NCI-H526 (cell line): ENCODE measurements at places on chromosomes 13 and 19.
A peak's percentile ranks its signal among the peaks of the same experiment; 100 is the strongest.

GRCh38 chr19:36423925-36424324, 5.5 kb upstream of the ZFP82 start:
- no peak for DNase-seq

GRCh38 chr13:50401721-50402465, 386.6 kb downstream of the KCNRG start:
- no peak for DNase-seq

DNA sequence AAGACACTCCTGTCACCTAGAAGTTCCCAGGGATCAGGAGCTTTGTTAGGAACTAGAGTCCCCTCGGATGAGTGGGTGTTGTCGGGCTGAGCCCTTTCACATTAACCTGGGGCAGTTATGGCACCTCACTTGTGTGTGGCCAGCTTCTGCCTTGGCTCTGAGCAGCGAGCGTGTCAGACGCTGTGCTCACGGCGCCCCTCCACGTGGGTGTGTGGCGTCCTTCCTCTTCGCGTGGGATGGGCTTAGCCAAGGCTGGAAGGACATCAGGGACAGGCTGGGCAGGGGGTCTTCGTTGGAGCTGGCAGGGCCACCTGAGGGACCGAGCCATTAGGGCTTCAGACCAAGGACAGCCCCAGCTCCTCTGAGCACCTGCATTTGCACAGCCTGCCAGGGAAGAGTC, 23.4 kb downstream of the DOT1L start:
- no peak for DNase-seq

DNA sequence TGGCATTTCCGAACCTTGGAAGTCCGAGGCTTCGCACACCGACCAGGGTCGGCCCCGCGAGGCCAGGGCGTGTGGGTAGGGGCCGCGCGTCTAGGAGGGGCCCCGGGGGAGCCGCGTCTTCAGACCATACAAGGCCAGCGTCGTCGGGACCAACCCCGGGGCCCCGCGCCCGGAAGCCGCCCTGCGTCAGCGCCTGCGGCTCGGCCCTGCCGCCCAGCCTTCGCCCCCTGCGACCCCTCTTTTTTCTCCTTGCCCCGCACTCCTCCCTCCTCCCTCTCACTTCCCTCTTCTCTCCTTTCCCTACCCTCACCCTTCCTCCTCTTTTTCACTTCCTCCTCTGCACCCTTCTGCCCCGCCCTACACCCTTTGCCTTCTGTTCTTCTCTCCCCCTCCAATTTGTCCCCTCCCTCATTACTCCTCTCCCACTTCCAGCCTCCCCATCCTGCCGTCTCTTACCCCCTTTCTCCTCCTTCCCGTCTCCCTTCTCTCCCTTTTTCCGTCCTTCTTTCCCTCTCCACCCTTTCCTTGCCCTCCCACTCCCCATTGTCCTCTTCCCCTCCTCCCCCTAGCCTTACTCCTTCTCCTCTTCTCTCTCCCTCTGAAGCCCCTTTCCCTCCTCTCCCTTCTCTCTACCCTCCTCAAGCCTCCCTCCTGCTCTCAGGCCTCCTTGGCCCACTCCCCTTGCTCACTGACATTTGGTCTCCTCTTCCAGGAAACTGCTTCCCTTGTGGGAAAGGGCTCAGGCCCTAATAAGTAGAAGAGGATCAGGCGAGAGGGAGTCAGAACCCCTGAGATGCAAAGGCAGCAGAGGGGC, 2.2 kb upstream of the PLEKHG2 start:
- no peak for DNase-seq

- DNase-seq, result no peak
Observed at GRCh38 chr13:48000559-48001113, 437 bp downstream of the SUCLA2 start.

DNA sequence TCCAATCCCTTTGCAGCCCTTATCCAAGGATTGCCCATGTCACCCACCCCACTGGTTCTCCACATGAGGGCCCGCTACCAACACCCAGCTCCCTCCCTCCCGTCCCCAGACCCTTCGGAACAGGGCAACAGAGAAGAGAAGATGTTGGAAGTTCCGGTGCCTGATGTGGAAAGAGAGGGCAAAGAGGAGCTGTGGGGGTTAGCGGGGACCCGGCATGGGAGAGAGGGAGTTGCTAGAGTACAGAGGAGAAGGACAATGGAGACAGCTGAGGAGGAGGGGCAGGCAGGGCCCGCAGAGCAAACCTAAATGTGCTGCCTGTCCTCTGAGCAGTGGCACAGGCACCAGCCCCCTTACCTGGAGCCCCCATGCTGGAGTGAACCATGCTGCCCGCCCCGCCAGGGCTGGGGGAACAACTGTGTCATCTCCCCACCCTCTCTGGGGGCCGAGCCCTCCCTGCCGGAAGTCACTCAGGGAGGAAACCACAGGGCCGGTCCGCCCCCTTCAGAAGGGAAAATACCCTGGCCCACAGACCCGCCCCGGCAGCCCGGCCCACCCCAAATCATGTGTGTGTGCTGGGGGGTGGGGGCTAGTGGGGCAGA, at the start of gene POU2F2:
Gene POU2F2, minus strand, starts transcription at position 417 of the 599 bp plus-strand sequence. Its CDS starts 35 bp downstream, at position 382.
- DNase-seq, result peak; percentile 20

GRCh38 chr13:28412981-28413380, 81.9 kb downstream of the FLT1 start:
- DNase-seq, result no peak

DNA sequence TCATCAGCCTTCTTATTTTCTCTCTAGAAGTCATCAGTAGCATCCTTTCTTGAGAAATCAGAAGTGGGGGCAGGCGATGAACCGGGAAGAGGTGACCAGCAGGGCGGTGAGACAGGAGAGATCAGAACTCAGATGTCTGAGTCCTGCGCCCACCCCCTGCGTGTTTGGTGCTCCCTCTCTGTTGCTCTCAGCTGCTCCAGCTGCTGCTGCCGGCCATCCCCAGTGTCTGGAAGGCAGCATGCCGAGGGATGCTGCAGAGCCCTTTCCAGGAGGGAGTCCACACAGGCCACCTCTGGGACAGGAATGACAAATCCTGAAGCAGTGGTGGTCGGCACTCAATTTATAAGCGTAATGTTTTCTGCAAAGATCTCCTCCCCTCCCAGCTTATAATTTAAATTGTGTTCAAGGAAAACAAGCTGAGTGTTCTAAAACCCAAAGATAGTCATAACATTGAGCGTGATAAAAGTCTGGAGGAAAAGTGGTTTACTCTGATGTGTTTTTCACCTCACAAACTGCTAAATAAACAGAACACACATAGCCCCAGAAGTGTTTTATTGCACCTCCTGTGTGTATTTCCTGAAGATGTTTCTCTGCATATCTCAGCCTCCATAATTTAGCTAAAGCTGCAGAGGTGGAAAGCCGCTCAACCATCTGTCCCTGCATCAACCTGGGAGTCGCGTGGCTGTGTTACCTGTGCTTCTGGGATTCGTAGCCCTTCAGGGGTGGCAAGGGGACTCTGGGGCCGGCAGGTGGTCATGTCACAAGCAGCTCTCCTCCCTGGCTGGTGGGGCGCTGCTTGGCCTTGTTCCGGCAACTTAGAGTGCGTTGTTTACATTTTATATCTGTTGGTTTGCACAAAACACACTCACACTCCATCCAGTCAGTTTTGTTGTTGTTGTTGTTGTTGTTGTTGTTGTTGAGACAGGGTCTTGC, 191.2 kb downstream of the USP12 start:
- DNase-seq, result no peak

- DNase-seq, result peak; percentile 31
Observed at GRCh38 chr19:16587833-16588823, 15.9 kb upstream of the SLC35E1 start.

DNA sequence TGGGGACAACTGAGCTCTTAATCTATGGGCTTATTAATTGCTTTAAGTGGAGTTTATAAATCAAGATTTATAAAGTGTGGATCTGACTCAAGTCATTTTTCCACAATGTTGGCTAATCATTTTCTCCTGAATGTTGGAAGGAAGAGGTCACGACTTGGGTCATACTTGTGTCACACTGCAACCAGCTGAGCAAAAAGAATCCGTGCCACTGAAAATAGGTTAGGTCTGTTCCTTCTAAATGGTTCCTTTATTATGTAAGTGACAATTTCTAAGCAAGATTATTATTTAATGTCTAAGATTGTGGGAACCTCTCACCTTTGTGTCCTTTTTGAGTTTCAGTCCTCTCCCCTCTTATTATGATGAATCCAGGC, 178.6 kb downstream of the SHISA2 start:
- DNase-seq, result no peak

DNA sequence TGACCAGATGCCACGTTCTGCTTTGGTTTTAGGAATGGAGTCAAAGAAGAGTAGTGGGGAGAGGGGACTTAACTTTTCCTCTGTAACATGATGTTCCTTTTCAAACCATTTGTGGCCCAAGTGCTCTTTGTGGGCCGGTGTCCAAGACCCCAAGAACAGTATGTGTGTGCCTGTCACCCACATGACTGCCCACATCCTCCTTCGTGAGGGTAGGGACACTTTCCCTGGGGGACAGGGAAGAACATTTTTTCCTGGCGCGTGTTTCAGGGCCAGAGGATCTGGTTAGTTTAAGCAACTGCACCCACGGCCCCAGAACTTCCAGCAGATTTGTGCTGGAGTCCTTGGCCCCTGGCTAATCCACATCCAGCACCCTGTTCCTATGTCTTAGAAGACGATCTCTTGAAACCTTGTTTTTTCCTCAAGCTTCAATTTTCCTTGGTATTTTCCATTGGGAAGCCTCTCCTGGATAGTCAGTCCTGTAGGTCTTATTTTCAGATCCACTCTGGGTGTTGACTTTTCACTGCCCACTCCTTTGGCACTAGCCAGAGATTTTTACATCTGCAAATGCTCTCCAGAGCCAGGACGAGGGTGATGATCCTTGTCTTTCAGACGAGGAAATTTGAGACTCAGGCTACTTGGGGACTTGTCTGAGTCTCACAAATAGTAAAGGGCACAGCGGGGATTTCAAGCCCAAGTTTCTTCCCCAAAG, 10.8 kb upstream of the CCDC97 start:
- no peak for DNase-seq

DNA sequence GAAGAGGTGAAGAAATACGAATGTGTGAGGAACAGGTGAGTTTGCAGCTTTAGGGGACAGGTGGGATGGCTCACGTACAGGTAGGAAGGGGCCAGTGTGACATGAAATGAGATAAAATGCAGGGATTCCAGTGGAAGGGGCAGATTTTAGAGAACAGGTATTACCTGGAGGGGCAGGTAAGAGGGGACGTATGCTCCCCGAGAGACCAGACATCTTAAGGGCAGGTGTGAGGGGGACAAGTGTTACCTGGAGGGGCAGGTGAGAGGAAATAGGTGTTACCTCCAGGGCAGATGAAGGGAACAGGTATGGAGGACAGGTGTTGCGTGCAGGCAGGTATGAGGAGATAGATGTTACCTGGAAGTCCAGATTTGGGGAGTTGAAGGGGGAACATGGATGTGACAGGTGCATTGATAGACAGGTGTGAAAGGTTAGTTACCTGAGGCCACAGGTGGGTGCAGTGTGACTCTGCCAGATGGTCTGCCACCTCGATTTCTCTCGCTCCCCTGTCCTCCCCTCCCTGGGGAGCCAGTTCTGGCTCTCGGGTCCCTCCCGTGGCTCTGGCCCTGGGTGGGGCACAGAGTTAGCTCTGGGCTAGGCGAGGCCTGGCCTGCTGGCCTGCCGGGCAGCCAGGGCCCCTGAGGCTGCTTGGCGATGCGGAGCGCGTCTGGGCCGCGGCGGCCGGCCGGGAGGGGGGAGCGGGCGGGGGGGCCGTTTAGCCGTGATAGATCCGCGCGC, 2.1 kb downstream of the ERFL start:
- no peak for DNase-seq

DNA sequence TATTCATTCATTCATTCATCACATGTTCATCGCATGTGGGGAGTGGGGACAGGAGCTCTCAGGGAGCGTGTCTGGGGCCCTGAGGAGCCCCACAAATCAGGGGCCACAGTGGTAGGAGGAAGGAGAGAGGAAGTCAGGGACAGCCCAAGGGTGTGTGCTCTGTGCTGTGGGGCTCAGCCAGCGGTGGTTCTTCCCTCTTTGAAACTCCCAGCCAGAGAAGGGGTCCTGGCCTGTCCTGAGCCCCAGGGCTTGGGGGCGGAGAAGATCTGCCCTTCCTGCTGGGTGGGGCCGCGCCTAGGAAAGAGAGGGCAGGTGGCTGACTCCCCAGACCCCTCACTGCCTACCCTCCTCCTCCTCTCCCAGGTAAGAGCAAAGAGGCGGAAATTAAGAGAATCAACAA, 14.6 kb downstream of the AP2A1 start:
- no peak for DNase-seq

DNA sequence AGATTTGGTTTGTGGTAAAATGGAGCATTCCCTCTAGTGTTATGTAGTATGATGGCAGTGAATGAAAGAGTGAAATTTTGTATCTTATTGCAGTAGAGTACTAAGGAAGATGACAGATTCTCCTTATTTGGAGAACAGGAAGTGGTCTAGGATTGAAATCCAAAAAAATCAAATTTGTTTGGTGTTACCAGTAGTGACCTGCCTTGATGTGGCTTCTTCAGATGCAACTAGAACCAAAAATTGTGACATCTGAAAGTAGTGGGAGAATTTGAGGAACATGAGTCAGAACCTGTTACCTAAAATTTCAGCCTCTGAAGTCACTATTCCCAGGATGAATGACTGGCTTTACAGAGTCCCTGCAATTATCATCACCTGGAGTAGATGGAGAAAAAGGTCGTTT, 165.9 kb downstream of the KLF5 start:
- no peak for DNase-seq

DNA sequence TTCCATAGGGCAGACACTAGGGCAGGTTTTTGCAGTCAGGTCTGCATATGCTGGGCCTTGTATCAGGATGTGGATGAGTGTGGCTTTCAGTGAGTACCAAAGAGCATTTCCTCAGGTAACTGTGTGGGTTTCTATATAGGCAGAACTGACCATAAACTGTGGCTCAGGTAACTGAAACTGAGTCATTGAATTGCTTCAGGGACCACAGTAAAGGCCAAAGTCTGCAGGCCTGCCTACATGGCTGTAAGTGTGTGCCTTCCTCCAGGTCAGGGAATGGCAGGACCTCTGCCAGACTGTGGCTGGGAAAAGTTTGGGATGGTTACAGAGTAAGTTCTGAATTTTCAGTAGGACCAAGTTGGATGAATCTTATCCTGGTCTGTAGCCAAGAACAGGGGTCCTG, 85.6 kb downstream of the ZNF486 start:
- DNase-seq, result no peak

- DNase-seq, result no peak
Observed at GRCh38 chr19:567296-567900, 5.0 kb upstream of the BSG start.

GRCh38 chr13:93249364-93250306, 23.0 kb downstream of the GPC6 start:
- no peak for DNase-seq

DNA sequence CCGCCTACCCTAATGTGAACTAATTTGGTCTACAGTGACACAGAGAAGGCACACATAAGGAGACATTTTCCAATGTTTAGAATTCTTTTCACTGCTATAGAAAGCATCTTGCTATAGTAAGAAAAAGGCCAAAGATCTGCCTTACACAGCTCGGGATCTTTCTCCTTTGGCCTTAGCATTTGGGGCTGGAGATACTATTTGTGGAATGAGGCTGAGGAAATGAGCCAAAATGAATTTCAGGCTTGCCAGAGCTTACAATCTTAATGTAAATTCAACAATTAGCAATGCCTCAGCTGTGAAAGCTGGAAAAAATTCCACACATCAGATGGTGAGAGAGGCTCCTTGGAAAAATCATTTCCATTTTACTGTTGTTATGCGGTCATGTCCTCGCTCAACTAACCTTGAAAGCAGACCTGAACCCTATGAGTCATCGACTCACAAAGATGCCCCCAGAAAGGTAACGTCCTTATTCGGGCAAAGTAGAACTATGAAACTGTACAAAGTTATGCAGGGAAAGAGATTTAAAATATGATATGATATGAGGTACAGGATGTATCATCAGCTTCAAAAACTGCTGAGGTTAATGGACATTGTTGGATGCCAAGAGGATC, 324.5 kb upstream of the NBEA start:
- DNase-seq, result no peak
